ENCODE measurements at places on chromosomes 6 and 20.
A peak's percentile ranks its signal among the peaks of the same experiment; 100 is the strongest.

- H3K27ac ChIP-seq = no peak overlapping the region
- H3K36me3 ChIP-seq = no peaks in the 10 kb centered on the region
- H3K4me3 ChIP-seq = no peak overlapping the region
- H3K27me3 ChIP-seq = no peaks in the 10 kb centered on the region
These were observed 257.7 kb upstream of the NT5E start for GRCh38 chr6:85192186-85192585.

DNA sequence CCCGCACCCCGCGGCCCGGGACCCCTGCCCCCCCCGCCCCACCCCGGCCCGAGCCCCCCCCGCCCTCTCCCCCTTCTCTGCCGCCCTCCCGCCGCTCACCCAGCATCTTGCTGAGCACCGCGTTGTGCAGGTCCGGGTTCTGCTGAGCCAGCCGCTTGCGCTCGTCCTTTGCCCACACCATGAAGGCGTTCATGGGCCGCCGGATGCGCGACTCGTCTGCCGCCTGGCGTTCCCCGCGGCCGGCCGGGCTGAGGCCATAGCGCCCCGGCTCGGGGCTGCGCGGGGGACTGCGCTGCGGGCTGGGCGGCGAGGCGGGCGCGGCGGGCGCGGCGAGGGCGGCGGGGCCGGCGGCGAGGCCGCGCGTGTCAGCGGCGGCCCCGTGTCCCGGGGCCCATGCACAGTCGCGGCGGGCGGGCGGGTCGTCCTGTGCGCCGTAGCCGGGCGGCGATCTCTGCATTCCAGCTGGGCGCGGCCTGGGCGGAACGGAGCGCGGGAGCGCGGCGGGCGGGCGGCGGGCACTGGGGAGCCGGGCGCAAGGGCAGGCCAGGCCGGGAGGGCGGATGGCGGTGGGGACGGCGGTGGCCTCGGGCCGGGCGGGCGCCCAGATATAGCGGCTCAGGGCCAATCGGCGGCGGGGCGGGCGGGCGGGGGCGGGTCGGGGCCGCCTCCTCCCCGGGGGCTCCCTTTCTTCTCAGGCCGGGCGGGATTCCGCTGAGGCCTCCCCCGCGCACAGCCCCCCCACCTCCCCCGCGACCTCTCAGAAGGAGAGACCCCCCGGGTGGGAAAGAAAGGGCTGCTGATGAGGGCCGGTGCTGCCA, at the start of gene SOX18:
SOX18 (minus strand) TSS at position 580 of the 818 bp plus-strand sequence; CDS start at position 457, 123 bp downstream.
- no peak for DNase-seq
- H3K4me1 ChIP-seq = peaks cover 47% of the 10 kb centered on the region
- H3K4me3 ChIP-seq = peak within 1 kb of the TSS; percentile 43

DNA sequence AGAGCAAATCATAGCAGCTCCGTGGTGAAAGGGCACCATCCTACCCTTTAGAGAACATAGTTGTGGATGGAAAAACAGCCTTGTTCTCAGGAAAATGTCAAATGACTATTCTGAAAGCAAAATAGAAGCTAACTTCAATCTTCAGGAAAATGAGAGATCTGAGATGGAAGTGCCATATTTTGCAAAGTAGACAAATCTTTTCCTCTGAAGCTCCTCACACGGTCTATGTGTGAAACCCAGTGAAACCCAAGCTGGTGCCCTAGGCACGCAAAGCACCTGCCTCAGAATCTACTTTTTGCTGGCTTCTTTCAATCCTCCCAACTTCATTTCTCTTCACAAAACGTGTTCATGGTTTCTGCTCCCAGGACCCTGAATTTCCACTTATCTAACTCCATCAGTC, 325.2 kb upstream of the CDH4 start:
- no peak overlapping the region for H3K4me3 ChIP-seq
- no peaks in the 10 kb centered on the region for H3K4me1 ChIP-seq
- H3K27ac ChIP-seq = no peak overlapping the region
- no peaks in the 10 kb centered on the region for H3K36me3 ChIP-seq
- H3K27me3 ChIP-seq = peaks cover 23% of the 10 kb centered on the region

GRCh38 chr6:139406577-139407343, 32.3 kb upstream of the CITED2 start:
- H3K27me3 ChIP-seq = no peaks in the 10 kb centered on the region
- peak overlapping the region; percentile 38 for H3K27ac ChIP-seq
- no peak overlapping the region for H3K4me3 ChIP-seq
- no peaks in the 10 kb centered on the region for H3K36me3 ChIP-seq
- peaks cover 4% of the 10 kb centered on the region for H3K4me1 ChIP-seq
- no peak for DNase-seq

DNA sequence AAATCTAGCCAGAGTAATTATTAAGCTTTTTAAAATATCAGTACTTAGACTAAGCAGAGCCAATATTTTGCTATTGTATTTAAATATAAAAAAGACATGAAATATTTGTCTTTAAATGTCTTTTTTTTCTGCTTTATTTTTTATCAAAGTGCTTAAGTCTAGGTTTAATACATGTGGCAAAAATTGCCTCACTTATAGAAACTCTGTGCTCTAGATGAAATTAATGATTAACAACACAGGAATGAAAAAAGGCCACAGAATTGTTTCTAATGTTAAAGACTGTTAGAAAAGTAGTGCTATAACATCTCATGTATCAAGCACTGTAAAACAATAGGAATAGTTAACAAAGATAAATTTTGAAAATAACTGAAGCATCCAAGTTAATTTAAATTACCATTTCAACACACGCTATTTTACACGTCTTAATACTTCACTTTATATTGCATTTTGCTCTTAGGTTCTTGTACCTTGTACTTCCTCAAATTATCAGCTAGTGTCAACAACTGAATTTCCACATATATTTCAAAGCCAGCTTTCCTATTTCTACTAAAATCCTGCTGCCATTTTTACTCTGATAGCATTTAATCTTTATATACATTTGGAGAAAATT, 1515.1 kb downstream of the HACE1 start:
- no peak for DNase-seq
- no peaks in the 10 kb centered on the region for H3K4me1 ChIP-seq
- no peaks in the 10 kb centered on the region for H3K27me3 ChIP-seq
- H3K36me3 ChIP-seq = no peaks in the 10 kb centered on the region
- no peak overlapping the region for H3K4me3 ChIP-seq

All from suprapubic skin (tissue), 4 donors.